Left lung (tissue), 14 donors: ENCODE measurements at places on chromosomes 4 and X.
A peak's percentile ranks its signal among the peaks of the same experiment; 100 is the strongest.

GRCh38 chr4:37693450-37694190 lies 7.4 kb upstream of the RELL1 start:
- H3K36me3 ChIP-seq, result no peaks in the 10 kb centered on the region
- no peaks in the 10 kb centered on the region for H3K27me3 ChIP-seq
- H3K4me1 ChIP-seq, result no peaks in the 10 kb centered on the region
- no peak overlapping the region for H3K4me3 ChIP-seq
- no peak overlapping the region for H3K27ac ChIP-seq

GRCh38 chr4:33780952-33781791 lies 2463.1 kb downstream of the ARAP2 start:
- H3K4me3 ChIP-seq, result no peak overlapping the region
- no peaks in the 10 kb centered on the region for H3K27me3 ChIP-seq
- H3K4me1 ChIP-seq, result no peaks in the 10 kb centered on the region
- H3K36me3 ChIP-seq, result no peaks in the 10 kb centered on the region
- DNase-seq, result no peak
- no peak overlapping the region for H3K27ac ChIP-seq

GRCh38 chr4:48329193-48329592 lies 12.1 kb upstream of the SLAIN2 start:
- H3K4me1 ChIP-seq, result no peaks in the 10 kb centered on the region
- H3K27me3 ChIP-seq, result no peaks in the 10 kb centered on the region
- H3K4me3 ChIP-seq, result no peak overlapping the region
- no peaks in the 10 kb centered on the region for H3K36me3 ChIP-seq
- no peak overlapping the region for H3K27ac ChIP-seq

DNA sequence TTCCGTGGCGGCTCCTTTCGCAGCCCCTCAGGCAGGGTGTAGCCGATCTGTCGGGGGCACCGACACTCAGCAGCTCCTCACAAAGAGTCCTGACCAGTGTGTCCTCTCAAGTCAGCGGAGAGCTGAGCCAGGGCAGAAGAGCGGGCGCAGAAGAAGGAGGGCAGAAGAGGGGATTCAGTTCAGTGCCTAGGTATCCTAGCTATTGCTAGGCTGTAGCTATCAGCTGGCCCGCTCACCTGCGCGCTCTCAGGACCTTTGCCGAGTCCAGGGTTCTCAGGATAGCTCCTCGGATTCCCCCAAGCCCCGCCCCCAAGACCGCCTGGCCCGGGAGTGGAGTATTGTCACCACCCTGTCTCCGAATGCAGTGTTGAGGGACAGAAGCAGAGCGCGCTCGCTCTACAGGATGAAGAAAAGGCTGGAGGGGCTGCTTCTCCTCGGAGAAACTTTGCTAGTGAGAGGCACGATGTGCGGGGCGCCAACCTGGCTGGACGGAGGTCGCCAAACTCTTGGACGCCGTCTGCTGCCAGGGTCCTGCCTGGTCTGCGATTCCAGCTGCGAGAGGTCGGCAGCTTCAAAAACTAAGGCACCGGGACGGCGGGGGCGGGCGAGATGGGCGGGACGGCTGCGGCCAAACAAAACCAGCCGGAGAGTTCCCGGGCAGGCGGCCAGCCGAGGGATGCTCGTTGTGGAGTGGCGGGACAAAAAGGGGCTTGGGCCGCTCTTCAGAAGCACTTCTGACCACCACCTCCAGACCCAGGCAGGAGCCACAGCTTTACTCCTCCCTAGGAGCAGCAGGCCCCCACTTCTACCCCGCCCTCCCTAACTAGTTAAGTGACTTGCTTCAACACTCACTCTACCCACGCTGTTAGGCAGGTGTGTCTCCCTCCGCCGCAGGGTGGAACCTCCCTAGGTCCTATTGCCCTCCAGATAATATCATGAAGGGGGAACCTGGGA lies at the start of gene XKRX:
XKRX (minus strand) TSS at position 258 of the 954 bp plus-strand sequence. CDS start 613 bp downstream, outside the sequence.
- H3K27ac ChIP-seq, result no peak within 1 kb of the TSS
- peaks cover 23% of the 10 kb centered on the region for H3K27me3 ChIP-seq
- peak within 1 kb of the TSS; percentile 36 for H3K4me3 ChIP-seq

DNA sequence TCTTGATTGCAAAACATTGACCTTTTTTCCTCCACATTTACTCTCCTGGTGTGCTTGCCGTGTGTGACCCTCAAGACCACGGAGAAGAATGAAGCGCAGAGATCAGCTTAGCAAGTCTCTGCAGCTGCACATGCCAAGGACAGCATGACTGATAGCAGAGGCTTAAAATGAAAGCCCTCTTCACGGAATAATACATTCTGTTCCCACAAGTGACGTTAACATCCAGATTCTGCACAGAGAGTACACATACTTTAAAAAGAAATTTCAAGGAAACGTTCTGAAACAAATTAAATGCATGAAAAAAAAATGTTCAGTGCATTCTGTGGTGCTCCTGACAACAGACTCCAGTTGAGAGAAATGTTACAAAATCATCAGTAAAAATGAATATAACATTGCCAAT lies 60.9 kb downstream of the SLC7A11 start:
- H3K4me3 ChIP-seq, result no peak overlapping the region
- no peaks in the 10 kb centered on the region for H3K27me3 ChIP-seq
- H3K4me1 ChIP-seq, result no peaks in the 10 kb centered on the region

DNA sequence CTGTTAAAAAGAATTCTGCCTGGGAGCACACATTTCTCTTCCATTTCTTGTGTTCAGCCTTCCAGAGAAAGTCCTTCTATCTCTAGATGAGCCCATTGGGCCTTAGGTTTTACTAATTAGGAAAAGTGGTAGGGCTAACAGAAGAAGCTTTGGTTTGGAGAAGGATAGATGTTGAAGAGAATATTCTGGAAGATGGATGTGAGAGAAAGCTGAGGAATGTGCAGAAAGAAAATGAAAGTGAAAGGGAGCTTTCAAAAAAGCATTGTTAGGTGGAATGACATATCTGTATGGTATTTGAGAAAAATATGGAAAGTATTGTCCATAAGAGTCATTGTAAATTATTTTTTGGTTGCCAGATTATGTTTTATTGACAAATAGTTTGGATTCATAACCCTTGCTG lies 474.8 kb upstream of the SLIT2 start:
- H3K36me3 ChIP-seq, result no peaks in the 10 kb centered on the region
- no peaks in the 10 kb centered on the region for H3K27me3 ChIP-seq
- no peak overlapping the region for H3K27ac ChIP-seq
- H3K4me3 ChIP-seq, result no peak overlapping the region

DNA sequence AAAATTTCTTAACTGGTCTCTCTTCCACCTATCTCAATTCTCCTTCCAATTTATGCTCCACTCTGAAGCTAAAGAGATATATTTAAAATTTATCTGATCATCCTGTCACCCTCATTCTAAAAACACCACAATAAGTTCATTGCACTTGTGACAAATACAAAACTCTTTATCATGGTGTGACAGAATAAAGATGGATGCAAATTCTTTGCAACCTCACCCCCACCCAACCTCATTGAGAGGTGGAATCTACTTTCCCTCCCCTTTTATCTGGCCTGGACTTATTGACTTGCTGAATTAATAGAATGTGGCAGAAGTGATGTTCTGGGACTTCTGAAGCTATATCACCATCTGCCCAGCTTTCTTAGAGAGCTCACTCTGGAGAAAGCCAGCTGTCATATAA lies 46.5 kb downstream of the IDS start:
- H3K4me1 ChIP-seq, result no peaks in the 10 kb centered on the region
- no peaks in the 10 kb centered on the region for H3K27me3 ChIP-seq
- H3K27ac ChIP-seq, result no peak overlapping the region
- H3K36me3 ChIP-seq, result no peaks in the 10 kb centered on the region
- DNase-seq, result no peak

DNA sequence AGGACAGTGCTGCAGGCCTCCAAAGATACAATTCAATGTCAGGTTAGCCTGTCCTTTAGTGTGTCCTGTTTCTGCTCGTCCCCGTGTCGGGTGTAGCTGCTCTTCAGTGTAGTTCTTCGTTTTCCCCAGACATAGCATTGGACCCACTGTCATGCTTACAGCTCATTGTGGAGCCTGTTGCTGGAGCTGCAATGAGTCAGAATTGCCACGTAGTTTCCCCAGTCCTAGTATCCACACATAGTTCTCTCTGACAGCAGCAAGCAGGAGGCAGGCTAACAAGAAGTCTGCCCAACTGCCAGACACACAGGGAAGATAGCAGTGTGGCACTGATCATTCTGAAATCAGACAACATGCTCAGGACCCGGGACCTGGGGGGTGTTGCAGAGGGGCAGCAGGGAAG lies 49.2 kb downstream of the MOSPD2 start:
- no peak overlapping the region for H3K27ac ChIP-seq
- no peak overlapping the region for H3K4me3 ChIP-seq
- H3K36me3 ChIP-seq, result no peaks in the 10 kb centered on the region
- H3K27me3 ChIP-seq, result no peaks in the 10 kb centered on the region
- no peaks in the 10 kb centered on the region for H3K4me1 ChIP-seq
- no peak for DNase-seq

DNA sequence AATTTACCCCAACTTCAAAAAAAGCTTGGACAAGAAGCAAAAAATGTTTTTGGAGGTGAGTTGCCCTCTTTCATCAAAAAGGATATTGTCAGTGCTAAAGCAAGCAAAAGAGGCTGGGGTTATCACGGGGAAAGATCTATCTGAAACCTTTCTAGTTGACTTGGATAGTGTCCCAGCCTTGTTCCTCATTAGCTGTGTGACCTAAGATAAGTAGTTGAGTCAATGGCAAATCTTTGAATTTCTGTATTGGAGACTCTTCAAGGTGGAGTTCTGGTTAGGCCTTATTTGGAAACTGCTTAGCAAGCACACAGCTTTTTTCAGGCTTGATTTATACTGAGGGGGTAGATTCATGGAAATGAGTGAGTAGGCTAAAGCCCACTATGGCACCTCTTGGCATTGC lies 271.6 kb downstream of the GRIA3 start:
- no peaks in the 10 kb centered on the region for H3K36me3 ChIP-seq
- no peak for DNase-seq
- H3K27ac ChIP-seq, result no peak overlapping the region
- H3K4me1 ChIP-seq, result no peaks in the 10 kb centered on the region
- no peak overlapping the region for H3K4me3 ChIP-seq

GRCh38 chr4:48431401-48431800 lies 51.7 kb upstream of the SLC10A4 start:
- no peak for DNase-seq
- H3K36me3 ChIP-seq, result peaks cover 7% of the 10 kb centered on the region
- no peaks in the 10 kb centered on the region for H3K27me3 ChIP-seq
- H3K27ac ChIP-seq, result no peak overlapping the region
- no peak overlapping the region for H3K4me3 ChIP-seq
